ENCODE measurements at places on chromosomes 7 and 10.

DNA sequence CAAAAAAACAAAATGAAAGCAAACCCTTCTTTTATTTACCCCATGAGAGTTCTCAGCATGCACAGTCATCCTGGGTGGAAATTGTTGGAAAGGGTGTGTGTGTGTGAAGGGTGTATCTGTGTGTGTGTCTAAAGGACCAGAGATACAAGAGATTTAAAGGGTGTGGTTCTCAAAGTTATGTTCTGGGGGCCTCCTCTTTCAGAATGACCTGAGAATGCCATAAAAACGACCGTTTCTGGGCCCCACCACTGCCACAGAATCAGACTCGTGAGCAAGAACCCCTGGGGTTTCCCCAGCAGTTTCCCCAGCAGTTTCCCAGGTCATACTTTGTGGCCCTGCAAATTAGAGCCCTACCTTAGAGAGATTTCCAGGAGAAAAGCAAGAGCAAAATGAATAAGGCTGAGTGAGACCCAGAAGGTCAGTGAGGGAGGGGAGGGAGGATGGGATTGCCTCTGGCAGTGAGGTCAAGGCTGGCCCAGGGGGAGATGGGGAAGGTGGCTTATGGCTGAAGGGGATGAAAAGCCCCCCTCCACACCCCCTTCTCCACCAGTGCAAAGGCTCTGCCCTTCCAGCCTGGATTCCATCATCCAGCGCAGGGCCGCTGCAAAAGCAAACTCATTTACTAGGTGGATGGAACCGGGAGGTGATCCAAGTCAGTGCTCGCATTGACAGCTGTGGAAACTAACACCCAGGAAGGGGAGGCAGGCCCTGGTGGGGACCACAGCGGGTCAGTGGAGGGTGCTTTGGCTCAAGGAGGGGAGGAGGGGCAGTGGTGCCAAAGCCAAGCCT lies 10.2 kb downstream of the PYROXD2 start:
- DNase-seq, result no peak

DNA sequence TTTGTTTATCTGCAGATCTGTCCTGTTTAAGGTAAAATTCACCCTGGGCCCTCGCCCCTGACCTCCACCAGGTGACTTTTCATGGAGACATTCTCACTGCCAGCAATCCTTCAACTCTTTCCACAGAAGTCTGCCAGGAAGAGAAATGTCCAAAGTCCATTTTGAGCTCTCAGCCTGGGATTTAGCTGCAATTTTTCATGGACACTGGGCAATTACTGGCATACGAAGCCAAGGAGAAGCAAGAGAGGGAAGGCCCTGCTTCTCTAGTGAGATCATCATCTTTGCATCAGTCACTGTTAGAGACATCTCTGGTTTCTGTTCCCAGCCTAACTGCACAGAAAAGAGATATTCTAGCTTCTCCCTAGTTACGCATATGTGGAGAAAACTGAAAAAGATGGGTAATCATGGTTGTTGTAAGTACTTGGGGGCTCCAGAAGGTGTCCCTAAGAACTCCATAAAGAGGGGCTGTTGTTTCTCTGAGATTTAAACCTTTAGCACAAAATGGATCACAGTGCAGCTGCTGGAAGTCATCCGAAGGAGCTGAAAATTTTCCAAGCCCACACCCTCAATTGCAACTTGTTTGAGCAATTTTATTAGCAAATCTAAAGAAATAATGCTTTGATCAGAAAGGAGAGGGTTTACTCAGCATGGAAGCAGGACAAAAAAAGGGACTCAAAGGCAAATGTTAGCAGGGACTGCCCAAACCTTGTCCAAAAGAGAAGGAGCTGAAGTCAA lies 168.9 kb downstream of the SNX10 start:
- DNase-seq, result no peak

DNA sequence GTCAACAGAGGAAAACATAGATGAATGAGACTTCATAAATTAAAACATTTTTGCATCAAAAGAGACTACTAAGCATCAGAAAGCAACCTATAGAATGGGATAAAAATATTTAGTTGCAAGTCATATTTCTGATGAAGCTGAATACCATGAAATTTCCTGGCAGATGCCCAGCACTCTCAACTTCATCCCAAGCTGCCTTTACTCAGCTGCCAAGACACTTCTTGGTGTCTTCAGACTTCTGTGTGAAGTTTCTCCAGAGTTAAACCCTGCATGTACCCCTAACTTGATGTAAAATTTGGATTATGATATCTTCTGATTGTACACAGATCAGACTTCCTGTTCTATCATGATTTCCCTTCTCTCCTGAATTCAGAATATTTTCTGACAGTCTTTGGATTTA lies 73.2 kb downstream of the AKR1C4 start:
- no peak for DNase-seq

DNA sequence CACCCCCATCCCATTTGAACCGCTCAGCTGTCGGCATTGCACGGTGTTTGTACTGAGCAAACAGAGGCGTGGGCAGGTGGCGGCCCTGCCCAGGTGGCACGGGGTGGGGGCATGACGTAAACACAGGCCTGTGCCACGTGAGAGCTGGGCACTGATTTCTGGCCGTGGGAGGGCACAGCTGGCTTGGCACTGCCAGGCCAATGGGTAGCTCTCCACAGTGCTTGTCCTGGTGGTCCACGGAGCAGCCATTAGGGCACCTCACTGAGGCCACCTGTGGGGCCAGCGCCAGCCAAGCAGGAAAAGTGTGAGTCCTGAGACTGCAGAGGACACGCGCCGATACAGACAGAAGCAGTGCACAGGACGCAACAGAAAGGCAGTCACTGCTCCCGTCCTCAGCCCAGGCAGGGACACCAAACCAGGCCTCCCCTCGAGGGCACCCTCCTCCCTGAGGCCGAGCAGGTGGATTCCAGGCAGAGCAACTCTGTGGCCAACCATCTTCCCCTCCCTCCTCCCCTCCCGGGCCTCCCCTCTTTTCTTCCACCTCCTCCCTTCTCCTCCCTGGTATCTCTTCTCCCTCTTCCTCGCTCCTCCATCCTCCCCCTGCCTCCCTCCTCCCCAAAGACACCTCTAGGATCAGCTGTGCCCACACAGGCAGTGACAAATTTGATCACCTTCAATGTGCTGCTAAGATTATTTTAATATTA lies 258.7 kb downstream of the ELFN1 start:
- DNase-seq, result no peak

- no peak for DNase-seq
Observed at GRCh38 chr10:127987467-127988380, 80.8 kb downstream of the PTPRE start.

- no peak for DNase-seq
Observed at GRCh38 chr10:96935810-96936209, 103.7 kb downstream of the LCOR start.

DNA sequence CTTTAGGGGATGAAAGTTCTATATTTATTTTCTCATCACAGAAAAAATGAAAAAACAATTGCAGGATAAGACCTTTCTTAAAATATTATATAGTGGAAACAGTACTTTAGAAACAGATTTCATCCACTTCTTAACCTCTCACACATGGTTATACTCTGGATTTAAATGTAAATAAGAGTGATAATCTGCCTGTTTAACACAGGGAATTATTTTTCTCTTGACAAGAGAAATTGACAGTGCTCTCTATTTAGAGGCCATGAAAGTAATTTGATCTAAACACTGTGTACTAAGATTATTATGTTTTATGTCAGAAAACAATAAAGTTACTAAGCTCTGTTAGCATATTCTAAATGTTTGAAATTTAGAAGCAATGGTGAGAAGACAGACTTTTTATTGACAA lies 88.4 kb downstream of the PHF14 start:
- no peak for DNase-seq

- no peak for DNase-seq
Observed at GRCh38 chr10:72509206-72509799, 116.6 kb downstream of the MICU1 start.

Data from stimulated activated CD8-positive, alpha-beta memory T cell treated with anti-CD3 and anti-CD28 coated beads, Interleukin-2, amount 100 ng/mL, for 1 hour (primary cell).